ENCODE measurements at places on chromosomes 1 and 21.

DNA sequence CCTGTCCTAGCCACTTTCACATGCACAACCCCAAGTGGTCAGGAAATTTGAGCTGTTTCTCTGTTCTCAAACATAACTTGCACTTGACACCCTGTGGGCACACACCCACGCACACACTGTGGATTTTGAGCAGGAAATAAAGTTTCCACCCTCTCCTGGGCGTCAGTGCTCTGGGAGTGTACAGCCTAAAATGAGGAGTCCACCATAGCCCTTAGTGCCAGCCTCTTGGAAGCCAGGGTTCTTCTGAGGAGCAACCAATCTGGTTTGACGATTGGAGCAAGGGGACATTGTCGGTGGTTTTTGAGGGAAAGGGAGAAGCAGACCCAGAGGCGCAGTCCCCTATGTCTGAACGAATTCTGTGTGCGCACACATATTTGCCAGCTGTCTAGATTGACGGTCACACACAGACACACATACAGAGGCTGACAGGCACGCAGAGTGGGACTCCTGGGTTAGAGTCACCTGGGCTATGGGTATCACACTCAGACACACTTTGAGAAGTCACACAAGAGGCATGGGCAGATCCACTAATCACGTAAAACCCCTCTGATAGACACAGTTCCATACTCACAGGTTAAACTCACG lies 2.7 kb downstream of the DMBX1 start:
- no peak for DNase-seq

- no peak for DNase-seq
Measured at GRCh38 chr1:66375125-66375524, 158.8 kb upstream of the SGIP1 start.

GRCh38 chr21:38351961-38352521 lies 95.2 kb downstream of the KCNJ15 start:
- peak; percentile 24 for DNase-seq

- no peak for DNase-seq
Measured at GRCh38 chr1:8138673-8139072, 112.6 kb upstream of the ERRFI1 start.

DNA sequence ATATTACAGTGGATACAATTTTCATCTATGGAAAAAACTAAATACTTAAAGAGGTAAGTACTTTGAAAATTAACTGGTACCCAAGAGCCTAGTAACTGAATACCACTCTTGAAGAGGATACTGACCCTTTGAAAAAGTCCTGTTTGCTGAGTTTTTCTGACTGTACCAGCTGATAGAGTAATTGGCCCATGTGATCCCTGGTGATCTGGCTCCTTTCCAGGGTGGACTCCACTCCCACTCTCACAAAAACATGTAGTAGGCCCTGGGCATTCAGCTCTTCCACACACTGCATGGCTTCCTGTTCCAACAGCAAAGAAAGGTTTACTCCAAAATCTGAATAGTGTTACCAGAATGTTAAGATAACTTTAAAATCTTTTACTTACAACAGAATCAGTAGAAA lies 53.6 kb upstream of the HP1BP3 start:
- DNase-seq: peak; percentile 4

- no peak for DNase-seq
Measured at GRCh38 chr1:225780630-225781029, 3.0 kb downstream of the SRP9 start.

GRCh38 chr1:56436296-56436695 lies 143.1 kb downstream of the PLPP3 start:
- no peak for DNase-seq

DNA sequence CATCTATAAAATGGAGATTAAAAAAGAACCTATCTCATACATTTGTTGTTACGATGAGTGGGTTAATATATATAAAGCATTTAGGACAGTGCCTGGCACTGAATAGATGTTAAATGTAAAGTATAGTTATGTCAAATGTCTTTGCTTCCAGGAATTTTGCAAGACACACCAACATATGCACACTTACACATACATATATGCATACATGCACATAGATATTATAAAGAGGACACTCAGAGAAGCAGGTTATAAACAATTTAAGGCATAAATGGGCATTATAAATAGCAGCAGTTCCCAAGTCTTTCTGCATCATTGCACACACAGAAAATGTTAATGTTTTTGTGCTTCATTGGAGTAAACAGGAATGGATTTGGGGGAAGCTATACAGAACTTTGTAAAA lies 13.3 kb downstream of the CYP4X1 start:
- DNase-seq: no peak

- no peak for DNase-seq
Measured at GRCh38 chr21:34198231-34199120, 125.1 kb downstream of the MRPS6 start.

- no peak for DNase-seq
Measured at GRCh38 chr1:113124366-113124765, 51.4 kb downstream of the LRIG2 start.

GRCh38 chr1:223680188-223680587 lies 14.7 kb upstream of the CAPN8 start:
- no peak for DNase-seq

DNA sequence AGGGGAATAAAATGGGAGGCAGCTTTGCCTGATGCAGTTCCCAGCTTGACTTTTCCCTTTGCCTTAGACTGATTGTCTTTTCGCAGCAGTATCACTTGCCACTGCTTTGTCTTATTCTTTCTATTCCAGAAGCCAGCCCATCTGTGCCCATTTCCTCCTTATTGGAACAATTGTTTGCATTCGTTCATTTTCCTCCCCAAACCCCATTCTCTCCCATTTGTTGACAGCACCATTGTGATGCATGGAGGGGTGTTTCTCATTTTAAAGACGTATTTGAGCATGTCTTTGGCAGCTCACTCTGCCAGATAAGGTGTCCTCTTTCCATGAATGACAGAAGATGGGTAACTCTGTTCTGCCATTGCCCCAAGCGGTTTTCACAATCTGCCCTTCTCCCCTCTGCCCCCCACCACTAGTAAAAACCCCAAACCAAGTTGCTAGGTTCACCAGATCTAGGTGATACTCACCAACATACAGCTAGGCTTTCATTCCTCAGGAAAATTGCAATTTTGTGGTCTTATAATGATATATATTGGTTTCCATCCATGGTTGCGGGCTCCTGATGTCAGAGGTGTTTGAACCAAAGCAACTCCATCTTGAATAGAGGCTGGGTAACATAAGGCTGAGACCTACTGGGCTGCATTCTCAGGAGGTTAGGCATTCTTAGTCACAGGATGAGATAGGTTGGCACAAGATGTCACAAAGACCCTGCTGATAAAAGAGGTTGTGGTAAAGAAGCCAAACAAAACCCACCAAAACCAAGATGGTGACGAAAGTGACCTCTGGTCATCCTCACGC lies 30.8 kb downstream of the SERBP1 start:
- no peak for DNase-seq

- DNase-seq: no peak
Measured at GRCh38 chr1:206550446-206550845, 43.1 kb downstream of the RASSF5 start.

DNA sequence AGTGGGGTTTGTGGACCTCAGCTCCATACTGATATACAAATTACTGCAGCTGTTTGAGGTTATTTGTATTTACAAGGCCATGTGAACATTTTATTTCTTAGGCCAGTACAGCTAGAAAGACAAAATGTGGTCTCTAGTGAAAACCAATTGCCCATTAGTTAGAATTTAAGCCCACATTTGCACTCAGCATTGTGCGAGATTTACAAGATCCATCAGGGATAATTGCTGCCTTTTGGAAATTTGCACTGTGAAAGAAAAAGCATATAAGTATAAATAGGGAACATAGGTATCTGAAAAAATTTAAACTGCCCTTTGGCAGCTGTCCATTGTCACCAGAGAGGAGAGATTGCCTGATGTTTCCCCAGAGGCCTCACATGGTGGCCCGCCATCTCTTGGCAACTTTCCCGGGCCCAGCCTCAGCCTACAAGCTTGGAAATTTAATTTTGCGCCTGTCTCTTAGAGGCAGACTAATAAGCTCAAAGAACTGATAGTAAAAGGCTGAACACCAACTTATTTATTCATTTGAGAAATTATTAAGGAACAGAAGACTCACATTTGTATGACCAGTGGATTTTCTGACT lies 120.7 kb downstream of the MAP3K21 start:
- DNase-seq: peak; percentile 44

- DNase-seq: no peak
Measured at GRCh38 chr1:159652506-159652905, 61.9 kb downstream of the CRP start.

GRCh38 chr1:3244025-3244926 lies 175.3 kb downstream of the PRDM16 start:
- DNase-seq: peak; percentile 63

- peak; percentile 87 for DNase-seq
Measured at GRCh38 chr1:203287109-203287893, 18.0 kb upstream of the BTG2 start.

GRCh38 chr1:147245586-147246021 lies 3.1 kb downstream of the CHD1L start:
- no peak for DNase-seq

- no peak for DNase-seq
Measured at GRCh38 chr1:203046984-203047630, 20.8 kb downstream of the PPFIA4 start.

DNA sequence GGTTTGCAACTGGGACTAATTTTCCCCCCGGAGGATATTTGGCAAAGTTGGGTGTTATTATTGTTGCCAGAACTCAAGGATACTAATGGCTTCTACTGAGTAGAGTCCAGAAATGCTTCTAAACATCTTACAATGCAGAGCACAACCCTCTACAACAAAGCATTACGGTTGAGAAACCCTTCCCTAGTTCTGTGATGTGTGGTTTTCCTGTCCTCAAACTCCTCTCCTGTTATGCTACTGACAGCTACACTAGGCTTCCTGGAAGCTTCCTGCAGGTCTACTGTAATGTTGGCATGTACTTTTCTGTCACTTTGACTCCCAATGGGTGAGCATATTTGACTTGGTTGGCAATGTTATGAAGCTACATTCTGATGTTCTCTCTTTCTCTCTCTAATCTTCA lies 1656.9 kb downstream of the MRPL39 start:
- DNase-seq: no peak

DNA sequence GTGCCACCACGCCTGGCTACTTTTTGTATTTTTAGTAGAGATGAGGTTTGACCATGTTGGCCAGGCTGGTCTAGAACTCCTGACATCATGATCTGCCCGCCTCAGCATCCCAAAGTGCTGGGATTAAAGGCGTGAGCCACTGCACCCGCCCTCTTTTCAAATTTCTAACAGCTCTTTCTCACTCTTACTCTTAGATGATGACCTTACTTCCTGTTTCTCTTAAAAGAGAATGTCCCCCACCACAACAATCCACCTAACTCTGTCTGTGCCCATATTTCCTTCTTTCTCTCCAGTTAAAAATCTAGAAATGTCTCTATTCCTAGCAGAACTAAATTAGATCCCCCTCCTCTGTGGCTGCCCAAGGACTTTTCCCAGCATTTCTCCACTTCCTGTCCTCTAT lies 46.6 kb upstream of the RGS2 start:
- no peak for DNase-seq

GRCh38 chr1:51517361-51518032 lies 1.6 kb downstream of the EPS15 start:
- peak; percentile 69 for DNase-seq

DNA sequence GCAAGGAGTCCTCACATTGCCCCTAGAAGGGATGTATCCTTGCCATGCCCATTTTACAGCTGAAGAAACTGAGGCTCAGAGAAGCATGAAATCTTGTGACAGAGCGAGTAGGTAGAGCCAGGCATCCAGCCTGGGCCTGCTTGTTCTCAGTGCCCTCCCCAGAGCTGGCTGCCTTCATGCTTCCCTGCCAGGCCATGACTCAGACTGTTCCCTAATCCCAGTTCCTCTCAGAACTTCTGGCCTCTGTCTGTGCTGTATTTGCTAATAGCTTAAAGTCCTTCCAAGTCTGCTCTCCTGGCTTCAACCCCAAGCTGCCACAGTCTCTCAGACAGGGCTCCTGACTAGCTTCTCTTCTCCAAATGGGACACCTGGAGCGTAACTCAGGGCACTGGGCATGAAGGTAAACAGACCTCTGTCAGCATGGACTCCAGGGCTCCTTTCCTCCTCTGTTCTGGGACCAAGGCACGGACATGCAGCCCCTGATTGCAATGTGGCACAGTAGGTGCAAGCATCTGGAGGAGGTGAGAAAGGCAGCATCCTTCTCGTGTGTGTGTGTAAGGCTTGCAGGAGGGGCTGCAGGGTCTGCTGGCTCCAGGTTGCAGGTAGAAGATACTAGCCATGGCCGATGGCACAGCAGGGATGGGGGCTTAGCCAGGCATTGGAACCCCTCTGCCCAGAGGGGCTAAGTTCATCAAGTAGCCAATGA lies 122.7 kb downstream of the HMGB4 start:
- DNase-seq: no peak

GRCh38 chr1:211236633-211237320 lies 22.4 kb upstream of the RCOR3 start:
- no peak for DNase-seq
